Renal cortical epithelial cell (primary cell): ENCODE measurements at places on chromosomes 3 and 15.

DNA sequence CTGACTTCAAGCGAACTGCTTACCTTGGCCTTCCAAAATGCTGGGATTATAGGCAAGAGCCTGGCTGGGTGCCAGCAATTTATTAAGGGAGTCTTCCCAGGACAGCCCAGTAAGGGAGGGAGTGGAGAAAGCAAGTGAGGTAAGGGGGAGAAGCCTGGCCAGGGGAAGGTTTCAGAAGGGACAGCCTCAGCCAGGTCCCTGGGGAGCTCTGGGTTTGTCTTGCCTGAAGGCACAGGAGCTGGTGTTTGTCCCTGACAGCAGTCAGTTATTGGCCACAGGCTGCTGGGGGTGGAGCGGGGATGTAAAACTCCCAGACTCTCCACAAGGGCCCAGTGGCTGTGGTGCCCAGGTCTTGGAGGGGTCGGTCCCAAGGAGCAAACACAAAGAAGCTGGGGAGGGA, 33.0 kb upstream of the CDCP1 start:
- DNase-seq, result no peak

DNA sequence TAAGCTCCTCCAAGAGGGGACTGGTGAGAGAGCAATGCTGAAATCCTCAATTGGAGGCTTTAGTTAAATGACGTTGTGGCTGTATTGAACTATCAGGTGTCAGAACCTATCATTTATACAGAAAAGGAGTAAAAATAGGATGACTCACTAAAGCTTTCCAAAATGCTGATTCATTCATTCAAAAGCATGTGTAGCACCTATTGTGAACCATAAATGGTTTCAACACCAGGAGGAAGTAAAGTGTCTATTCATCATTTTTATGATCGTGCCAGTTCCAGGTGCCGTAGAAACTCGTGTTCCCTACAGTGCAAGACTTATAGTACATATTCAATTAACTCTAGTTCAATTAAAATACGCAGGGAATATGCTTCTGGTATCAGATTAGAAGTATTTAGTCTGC, 66.5 kb upstream of the ARRDC4 start:
- peak; percentile 37 for DNase-seq

- peak; percentile 74 for DNase-seq
These were observed 85.4 kb downstream of the MAGI1 start for GRCh38 chr3:65953301-65953812.

DNA sequence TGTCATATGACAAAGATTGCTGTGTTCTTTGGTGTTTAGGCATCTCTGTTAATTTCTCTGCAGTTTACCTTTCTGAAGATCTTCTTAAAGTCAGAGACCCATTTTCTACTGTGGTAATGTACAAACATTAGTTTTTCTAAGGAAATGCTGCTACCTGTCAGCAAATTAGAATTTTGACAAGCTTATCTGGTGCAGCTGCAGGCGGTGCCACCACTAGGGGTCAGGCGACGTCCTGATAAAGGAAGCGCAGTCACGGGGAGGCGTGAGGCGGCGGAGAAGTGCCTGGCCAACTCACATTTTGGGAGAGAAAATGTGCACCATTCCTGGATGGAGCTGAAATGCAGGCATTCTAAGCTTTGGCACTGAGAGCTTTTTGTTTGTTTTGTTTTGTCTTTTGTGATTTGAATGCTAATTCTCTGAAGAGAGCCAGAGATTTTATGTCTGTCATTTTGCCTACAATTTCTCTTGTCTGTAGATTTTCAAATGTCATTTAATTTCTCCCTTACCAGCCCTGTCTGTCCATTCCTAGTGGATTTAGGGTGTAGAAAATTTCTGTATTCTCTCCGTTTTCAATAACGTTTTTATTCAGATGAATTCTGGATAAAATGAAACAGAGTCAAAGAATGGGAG, 24.9 kb upstream of the SIAH2 start:
- DNase-seq, result peak; percentile 58

DNA sequence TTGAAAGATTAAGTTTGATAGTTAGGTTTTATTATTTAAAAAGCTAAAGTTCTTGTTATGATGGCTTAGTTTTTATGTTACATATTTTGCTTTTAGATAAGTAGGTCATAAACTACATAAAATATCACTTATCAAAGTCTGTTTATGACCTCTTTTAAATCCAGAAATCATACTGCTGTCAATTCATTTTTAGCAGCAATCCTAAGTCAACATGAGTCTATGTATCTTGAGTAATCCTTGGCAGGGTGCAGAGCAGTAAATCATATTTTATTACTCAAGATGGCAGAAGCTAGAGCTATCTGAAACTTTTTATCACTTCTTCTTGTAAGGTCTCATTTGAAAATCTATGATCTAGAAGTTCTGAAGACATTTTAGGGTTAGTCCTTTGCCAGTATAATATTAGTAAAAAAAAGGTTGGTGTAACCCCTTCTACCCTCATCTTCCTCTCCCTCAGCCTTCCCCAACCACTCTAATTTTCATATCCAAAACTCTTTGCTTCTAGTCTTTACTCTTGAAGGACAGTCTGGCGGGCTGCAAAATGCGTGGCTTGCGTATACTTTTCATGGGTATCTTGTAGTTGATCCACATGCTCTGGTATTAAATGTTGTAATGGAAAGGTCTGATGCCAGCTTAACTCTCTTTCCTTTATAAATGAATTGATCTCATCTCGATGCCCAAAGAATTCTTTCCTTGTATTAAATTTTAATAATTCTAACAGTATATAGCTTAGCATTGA, 134.0 kb upstream of the THRB start:
- peak; percentile 5 for DNase-seq

DNA sequence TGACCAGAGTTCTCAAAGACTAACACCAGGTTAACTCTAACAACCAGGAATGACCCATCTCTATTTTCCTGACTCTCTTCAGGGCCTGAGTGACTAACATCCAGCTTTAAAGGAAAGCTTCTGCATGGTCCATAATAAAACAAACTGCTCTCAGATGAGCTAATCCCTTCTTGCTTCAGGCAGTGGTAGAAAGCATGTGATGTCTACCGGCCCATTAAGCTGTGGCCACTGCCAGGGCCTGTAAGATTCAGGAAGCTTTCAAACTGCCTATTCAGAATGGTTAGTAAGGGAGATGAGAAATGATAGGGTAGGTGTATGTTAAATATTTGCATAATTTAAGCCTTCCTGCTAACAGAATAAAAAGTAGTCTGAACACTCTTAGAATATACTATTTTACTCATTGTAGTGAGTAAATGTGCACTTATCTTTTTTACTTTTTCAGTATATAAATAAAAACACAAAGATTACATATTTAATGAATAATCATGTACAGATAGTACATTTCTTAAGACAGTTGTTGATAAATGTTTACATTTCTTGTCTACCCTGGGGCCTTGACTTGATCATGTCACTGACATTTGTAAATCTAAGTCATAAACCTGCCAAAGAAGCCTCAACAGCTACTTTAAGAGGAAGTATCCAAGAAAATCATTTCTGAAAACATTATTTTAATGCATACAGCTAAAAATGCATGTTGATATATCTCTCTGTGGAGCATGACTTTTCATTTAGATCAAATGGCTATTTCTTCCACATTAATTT, 222.0 kb downstream of the MCTP2 start:
- peak; percentile 19 for DNase-seq

- DNase-seq, result no peak
These were observed 131.7 kb downstream of the ATP8B4 start for GRCh38 chr15:49987198-49987785.

DNA sequence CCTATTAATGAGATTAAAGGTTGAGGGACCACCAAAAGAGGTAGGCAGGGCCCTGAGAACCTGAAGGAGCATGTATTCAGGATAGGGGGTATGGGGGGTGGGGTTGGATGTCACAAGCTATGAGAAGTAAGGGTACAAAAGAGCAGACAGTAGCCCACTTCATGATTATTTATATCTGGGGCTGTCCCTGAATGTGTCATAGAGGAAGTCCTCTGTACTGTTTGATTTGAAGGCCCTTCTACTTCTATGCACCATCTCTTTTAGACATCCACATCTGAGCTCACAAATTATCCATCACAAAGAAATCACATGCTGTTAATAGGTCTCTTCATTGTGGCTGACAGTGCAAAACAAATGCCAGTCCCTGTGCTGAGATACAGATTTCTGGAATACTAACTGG, 68.6 kb downstream of the FHIT start:
- no peak for DNase-seq

DNA sequence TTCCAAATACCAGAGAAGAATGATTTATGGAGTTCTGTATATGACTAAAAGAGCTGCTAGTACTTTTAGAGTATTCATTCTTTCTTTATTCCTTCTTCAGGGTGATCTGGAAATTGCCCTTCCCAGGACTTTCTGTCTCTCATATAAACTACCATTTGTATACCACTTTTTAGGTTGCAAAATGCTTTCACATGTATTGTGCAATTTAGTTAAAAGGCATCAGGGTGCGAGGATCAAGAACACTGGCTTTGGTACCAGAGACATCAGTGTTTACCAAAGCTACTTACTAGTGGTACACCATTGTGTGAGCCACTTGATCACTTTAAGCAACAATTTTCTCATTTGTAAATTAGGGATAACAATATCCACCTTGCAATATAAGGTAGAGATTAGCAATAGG, 251.4 kb downstream of the TIGIT start:
- DNase-seq, result no peak

- DNase-seq, result no peak
These were observed 327.4 kb upstream of the LRRFIP2 start for GRCh38 chr3:37501571-37502313.

- no peak for DNase-seq
These were observed 62.8 kb downstream of the CRYBG3 start for GRCh38 chr3:97884586-97885123.

- DNase-seq, result peak; percentile 79
These were observed 4.6 kb downstream of the OR5H15 start for GRCh38 chr3:98171071-98171470.

DNA sequence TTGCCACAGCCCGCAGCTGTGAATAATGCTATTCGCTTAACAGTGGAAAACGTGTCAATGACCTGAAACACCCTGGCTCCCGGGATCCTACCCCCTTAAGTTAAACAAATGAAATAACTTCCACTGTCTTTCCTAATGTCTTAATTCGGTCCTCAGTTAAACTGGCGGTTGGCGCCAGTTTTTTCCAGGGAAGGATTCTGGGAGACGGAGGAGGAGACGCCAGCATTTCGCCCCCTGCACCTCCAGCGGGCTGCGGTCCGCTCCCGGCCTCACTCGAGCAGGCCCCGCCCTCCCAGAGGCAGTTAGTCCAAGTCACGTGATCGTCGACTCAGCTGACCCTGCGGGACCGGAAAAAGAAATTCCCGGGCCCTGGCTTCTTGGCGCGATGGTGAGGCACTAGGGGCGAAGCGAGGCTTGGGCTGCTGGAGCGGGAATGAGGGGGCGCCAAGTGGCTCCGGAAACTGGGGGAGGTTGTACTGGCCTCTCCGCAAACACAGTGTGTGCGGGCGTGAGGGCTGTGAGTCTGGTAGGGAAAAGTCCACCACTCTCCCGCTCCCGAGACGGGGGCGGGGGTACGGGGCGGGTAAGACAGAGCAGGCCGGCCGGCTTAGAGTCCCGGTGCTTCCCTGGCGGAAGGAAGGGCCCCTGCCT, at the start of gene COMMD4:
Gene COMMD4 (plus strand): TSS at position 359 of the 651 bp plus-strand sequence. CDS start 27 bp downstream, at position 386.
- DNase-seq, result peak; percentile 85

DNA sequence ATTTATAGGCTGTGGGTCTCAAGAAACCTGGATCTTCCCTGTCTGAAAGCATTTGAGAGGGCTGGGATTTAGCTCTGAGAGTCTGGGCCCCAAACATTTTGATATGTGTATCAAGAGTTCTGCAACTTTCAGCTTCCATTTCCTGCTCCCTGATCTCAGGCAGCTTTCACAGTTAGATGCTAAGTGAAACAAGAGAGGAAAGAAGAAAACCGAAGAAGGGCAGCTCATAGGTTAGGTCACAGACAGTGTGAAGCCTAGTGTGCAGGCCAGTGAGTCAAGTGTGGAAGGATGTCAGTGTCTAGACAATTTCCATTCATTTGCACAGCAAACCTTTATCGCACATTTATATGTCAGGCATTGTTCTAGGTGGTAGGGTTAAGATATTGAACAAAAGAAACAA, 173.6 kb upstream of the PROK2 start:
- DNase-seq, result no peak

GRCh38 chr15:74841891-74842373, 1.0 kb downstream of the ULK3 start:
- no peak for DNase-seq

DNA sequence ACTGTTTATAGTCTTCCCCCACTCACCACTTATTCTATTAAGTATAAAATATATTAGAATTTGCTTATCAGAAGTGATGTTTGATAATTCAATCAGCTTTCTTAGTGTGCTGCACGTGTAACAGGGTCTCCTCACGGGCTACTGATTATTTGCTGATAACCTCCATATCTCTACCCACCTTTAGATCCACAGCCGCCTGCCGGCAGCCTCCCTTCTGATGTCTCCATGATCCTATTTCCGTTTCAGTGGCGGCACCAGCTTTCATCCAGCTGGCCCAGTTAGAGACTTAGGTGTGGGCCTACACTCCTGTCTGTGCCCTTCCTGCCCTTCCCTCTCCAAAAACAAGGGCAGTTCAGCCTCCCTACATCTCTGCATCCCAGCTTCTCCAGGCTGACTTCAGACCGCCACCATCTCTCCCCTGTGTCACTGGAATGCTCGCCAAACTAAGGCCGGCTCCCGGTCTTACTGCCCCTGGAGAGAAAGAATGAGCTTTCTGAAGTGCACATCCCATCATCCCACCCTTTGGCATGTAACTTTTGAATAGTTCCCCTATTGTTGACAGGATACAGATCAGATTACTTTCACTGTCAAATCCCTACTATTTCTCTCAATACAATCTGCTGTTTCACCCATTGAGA, 76.6 kb upstream of the PRTG start:
- DNase-seq, result no peak

DNA sequence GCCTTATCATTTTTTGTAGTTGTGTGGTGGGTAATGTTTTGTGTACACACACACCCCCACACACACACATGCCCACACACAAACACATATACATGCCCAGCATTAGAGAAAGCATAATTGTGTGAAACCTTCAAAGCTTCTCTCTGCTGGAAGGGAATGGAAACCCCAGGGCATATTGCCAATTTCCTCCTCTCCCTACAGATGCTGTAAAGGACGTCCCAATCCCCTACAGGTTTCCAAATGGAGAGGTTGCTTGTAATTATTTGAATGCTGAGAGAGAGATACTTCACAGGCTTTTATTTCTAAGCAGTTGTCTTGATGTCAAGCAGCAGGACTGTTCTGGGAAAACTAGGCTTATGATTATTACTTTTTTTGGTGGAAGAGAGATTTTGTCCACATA, 23.0 kb upstream of the CCK start:
- no peak for DNase-seq

- DNase-seq, result no peak
These were observed 229.7 kb downstream of the ISL2 start for GRCh38 chr15:76566276-76566675.

- DNase-seq, result no peak
These were observed 756.4 kb upstream of the NR2F2 start for GRCh38 chr15:95574053-95574452.

DNA sequence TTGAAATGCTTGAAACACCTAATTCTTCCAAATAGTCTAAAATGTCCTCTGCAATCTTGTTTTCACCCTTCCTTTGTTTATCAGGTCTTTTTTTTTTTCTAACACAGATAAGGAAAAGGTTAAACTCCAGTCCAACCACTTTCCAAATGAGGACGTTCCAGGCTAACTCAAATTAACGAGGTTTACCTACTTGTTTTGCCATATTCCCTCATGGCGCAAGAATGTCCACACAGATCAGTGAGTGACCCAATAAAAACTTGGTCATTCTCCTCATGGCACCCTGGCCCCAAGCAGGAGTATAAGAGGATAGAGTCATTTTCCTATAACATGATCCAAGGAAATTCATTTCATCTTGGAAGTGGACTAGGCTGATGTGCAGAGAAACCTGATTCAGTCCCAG, 6.6 kb upstream of the LIPC start:
- DNase-seq, result no peak

GRCh38 chr3:30610702-30611368, 4.4 kb downstream of the TGFBR2 start:
- DNase-seq, result no peak
